ENCODE measurements at places on chromosomes 1 and 21.

DNA sequence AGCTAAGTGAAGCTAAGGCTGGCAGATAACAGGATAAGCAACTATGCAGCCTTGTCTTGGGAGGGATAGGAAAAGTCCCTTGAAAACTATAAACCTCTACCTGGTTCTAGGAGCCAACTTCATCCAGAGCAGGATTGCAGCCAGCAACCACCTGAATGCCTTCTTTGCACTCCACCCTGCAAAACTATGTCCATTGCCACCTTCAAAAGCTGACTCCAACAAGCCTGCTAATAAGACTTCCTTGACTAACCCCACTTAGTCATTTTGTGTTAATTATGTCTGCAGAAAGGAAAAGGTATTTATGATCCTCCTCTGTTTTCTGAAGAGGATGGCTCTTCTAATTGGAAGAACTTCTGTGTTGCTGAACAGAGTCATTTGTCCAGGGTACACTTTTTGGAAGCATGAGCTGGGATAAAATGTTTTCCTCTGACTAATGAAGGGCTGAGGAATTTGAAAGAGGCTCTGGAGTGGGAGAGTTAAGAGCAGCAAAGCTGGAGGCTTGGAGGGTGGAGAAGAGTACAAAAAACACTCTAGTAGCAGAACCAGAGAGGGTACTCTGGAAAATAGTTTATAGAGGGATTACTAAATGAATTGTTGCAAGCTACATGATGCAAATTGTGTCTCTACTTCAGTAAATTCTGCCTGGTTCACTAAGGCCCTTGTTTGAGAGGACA is 9.6 kb upstream of the RIMKLA start:
- no peak for DNase-seq

DNA sequence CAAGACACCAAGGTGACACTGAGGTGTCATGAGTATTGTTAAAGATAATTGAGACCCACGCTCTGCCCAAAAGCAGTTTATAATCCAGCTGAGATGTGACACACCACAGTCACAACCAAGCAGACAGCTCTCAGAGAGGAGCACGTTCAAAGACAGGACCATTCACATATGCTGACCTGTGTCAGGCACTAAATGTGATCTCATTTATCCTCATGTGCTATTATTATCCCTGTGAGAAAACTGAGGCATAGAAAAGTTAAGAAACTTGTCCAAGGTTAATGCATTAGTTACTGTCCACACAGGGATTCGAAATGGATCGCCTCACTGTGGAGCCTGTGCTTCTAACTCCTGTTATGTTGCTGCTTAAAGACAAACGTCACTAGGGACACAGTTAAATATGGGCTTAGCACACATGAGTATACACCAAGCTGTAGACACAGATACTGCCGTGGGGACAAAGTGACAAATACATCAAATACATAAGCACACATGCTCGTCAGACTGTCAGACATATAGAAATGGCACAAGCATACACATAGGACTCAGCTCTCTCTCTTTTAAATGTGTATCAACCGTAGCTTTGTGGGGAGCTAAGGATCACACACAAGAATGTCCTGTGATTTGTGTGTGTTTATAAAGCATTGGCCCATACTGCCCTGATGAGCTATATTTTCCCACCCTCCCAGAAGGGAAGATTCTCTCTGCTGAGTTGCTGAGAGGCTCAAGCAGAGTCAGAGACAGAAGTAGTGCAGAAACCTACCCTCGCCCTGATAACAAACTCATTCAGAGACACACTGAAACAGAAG is 3.5 kb upstream of the IGSF8 start:
- DNase-seq = no peak

DNA sequence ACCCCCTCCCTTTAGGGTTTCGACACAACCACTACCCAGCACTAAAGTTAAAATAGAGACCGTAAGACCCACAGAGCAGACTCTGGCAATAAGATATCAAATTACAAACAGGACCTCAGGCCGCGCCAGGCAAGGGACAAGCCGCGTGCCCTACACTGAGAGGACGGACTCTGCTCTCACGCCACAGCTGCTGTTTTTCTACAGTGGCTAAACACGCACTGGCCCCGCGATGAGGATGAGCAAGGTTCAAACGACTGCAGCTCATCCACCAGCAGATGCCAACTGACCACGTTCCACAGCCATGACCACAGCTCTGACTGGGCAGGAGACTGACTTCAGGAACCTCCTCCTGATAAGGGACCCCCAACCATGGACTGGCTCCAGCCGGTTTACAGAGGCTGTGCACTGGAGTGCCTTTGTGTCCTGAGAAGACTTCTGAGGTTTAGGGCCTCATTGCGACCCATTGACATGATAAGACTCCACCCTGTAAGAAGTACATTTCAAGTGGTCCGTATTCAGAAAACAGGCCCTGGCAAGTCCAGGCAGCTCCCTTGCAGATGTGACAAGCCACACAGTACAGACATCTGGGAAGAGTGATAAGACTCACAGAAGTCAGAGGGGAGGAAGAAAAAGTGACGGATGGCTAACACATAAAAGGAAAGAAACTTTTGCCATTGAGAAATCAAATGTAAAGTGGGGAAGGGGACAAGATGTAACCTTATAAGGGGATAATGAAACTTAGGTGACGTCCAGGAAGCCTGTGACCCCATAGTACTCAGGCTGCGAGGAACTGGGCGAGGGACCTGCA is 1.5 kb upstream of the KRTAP10-6 start:
- peak; percentile 59 for DNase-seq

DNA sequence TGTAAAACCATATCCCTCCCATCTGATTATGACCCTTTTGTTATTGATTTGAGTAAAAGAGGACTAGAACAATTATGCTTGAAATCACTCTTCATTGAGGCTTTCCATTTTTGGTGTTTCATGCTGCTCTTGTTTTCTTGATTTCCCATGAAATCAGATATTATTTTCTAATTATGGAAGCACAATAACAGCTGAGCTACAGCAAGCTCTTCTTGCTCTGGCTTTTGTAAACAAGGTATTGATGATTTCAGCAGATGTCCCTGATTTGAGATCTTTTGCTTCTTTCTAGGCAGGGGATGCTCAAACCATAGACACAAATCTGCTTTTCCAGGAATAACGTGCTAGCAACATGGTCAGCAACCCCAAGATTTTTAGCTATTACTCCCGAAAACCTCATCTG is 607.8 kb downstream of the NCAM2 start:
- DNase-seq = no peak

GRCh38 chr1:109721042-109721441 is 9.0 kb downstream of the GSTM5 start:
- DNase-seq = peak; percentile 5

- DNase-seq = no peak
Measured at GRCh38 chr1:11568687-11569086, 85.5 kb downstream of the FBXO2 start.

- DNase-seq = no peak
Measured at GRCh38 chr1:178926046-178926445, 55.2 kb upstream of the ANGPTL1 start.

GRCh38 chr1:111989531-111990025 is at the start of gene KCND3:
Gene KCND3, minus strand, starts transcription at chr1:111989668.
- no peak for DNase-seq

GRCh38 chr1:226185141-226186036 is 1.2 kb downstream of the ACBD3 start:
- no peak for DNase-seq

DNA sequence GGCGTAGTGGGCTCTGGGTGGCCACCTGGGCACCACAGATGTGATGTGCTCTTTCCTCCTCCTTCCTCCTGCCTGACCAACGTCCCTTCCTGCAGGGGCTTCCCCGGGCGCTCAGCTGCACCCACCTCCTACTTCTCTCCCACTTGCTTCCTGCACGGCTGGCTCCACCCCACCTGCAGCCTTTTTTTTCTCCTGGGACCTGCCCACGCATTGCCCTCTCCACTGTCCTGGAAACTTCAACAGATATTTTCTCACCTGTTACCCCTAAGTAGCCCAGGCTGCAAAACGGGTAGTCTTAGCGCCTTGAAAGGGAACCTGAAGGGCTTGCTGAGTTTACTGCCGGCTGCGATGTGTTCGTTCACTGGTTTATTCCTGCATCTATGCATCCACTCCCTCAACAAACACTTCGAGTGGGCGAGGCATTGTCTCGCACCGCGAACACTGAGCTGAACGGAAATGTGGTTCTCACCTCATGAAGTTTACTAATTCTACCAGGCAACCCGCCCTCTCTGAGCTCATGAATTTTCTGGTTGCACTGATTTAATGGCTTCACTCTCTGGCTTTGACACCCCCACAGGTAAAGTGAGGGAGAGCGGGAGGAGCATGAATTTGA is 23.6 kb downstream of the ZBTB18 start:
- DNase-seq = no peak

DNA sequence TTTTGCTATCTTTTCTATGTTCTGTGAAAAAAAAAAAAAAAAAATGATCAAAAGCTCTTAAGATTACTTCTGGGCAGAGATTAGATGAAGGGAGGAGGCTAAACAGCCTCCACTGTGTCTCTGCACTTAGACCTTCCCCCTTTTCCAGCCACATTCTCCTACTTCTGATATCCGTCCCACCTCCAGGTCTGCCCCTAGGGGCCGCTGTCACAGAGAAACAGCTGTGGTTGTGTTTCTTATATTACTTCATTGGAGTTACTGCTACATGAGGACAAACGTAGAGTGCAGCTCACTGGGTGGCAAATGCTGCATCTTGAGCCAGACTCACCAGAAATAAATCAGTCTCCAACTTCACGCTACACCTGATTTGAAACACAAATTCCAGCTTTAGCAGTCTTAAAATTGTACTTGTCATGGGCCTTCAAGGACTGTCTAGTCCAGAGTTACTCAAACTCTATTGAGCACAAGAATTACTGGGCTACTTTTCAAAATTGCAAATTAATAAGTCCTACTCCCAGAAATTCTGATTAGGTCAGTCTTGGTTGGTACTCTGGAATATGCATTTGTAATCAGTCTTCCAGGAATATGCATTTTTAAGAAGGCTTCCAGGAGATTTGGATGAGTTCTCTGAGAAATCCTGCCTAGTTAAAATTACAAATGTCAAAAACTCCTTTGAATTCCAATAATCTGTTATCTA is 125.2 kb upstream of the PTBP2 start:
- DNase-seq = no peak

GRCh38 chr1:15405106-15405850 is 4.4 kb upstream of the EFHD2 start:
- no peak for DNase-seq

- DNase-seq = no peak
Measured at GRCh38 chr1:14977338-14977931, 176.1 kb upstream of the TMEM51 start.

DNA sequence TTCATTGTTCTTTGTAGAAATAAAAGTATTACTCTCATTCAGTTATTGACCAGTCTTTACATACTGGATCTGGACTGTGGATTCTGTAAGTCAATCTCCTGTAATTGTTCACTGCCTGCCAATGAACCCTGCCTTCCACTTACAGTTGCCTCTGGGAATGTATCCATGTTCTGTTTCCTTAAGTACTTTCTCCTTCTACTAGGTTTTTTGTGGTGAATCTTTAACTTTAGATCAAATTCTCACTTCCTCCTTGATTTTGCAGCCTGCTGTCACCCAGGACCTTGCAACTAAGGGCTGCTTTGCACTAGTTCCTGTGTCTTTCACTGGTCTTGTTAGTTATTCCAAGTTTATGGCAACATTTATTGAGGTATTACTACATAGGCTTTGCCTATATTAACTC is 28.2 kb upstream of the ANKRD13C start:
- no peak for DNase-seq

DNA sequence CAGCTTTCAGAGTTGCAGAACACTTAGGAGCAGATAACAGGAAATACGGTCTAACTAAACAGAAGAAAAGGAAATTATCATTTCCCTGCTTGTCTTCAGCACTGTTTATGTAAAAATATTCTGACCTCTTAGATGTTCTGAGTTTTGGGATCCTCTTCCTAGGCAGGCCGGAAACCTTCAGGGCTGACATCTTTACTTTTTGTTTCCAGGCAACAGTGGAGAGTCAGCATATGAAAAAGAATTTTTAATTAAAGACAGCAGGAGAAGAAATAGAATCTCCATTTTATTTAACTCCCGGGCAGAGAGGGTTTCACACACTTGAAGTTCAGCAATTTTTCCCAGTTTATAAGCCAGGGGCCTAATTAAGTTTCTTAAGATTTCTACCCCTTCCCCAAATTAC is 5.1 kb upstream of the RIPPLY3 start:
- no peak for DNase-seq

- DNase-seq = peak; percentile 80
Measured at GRCh38 chr1:40849801-40850592, 12.2 kb downstream of the CITED4 start.

GRCh38 chr1:62177621-62178020 is 17.0 kb upstream of the L1TD1 start:
- DNase-seq = no peak

DNA sequence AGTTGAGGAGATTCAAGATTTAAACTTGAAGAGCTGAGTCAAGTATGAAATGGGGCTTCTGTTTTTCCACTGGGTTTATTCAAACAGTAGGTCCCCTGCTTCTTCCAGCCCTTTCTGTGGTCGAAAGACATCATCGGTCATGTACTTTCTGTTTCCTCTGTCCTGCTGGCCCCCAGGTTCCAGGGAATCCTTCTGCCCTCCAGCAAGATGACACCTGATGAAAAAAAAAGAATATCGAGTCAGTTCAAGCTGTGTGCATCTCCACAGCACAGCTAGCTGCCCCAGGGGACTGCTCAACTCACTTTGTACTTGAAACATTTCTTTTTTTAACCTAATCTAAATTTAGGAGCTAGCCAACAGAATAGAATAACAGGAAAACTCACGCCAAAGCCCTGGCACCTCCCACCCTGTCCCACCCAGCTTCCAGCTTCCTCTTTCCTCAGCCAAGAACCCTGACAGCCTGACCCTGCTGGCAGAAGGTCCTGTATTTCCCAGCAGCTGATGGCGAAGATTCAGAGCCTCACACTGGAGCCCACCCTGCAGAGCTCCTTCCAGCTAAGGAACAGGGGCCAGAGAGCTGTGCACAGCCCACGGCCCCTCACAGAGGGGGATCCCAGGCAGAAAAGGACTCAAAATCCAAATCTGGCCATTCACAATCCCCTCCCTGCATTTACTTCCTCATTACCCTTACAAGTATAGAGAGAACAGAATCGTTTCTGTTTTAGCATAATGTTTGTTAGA is 176.5 kb downstream of the PSMG1 start:
- no peak for DNase-seq

DNA sequence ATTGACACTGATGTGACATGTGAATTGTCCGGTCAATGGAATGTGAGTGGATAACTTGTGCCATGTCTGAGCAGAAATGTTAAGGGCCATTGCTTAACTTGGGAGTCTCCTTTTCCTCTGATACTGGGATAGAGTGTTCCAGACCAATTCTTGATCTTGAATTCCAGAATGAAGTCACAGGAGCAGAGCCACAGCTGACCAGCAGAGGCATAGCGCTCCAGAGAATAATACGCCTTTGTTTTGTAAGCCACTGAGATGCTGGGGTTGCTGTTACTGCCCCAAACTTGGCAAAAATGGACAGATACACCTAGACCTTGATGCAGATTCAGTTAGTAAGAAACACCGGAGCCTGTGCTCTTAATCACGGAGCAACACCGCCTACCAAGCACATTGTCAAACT is 6.3 kb downstream of the KCNJ6 start:
- no peak for DNase-seq
